ENCODE measurements at places on chromosomes 1 and 21.
A peak's percentile ranks its signal among the peaks of the same experiment; 100 is the strongest.

DNA sequence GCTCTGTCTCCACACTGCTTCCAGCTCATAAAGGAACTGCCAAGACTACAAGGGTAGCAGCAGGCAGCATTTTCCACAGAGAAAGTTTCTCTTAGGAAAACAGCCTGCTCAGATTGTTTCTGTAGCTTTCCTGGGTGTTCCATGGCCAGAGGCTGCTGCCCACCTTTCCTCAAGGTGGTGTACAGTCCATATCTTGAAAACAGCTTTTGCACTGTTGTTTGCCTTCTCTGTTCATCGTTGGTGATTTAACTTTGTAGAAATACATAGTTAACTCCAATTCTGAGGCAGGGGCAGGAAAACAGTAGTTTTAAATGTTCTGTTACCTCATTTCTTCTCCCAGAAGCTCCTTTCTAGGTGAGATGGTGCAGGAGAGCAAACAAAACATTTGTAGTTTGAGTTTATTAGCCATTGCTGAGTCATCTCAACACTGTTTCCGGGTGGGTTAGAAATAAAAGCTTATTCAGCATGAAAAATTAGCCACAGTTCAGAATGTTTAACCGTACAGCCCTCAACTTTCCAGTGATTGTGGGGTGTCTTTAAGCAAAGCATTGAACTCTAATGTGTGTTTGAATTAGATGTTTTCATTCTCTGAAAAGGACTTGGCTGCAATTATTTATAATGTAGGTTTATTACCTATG, 41.7 kb downstream of the DIP2A start:
- no peak for DNase-seq

- no peak for DNase-seq
These were observed 10.6 kb downstream of the URB1 start for GRCh38 chr21:32382108-32382644.

- no peak for DNase-seq
These were observed 25.0 kb downstream of the CAPN2 start for GRCh38 chr1:223737342-223737741.

GRCh38 chr1:224761245-224761644, 145.1 kb downstream of the CNIH3 start:
- no peak for DNase-seq

- no peak for DNase-seq
These were observed 77.2 kb downstream of the BCAR3 start for GRCh38 chr1:93604411-93604810.

DNA sequence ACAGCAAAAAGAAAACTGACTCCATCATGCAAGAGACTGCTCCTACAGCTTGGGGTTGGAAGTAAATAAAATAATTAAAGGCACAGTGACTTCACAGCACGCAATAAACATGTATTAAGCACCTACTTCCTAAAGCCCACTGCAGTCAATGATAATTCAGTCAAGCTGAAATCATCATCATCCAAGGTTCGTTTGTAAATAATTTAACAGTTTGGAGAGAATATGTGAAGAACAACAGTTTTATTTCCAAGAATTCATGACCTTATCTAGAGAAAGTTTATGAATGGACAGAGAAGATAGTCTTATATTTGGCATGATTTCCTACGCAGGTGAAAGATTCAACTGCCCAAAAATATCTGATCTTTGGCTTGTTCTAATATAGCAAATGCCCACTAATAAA, 86.8 kb downstream of the SMYD3 start:
- no peak for DNase-seq

GRCh38 chr1:175072099-175072951, 4.7 kb downstream of the TNN start:
- peak; percentile 3 for DNase-seq

DNA sequence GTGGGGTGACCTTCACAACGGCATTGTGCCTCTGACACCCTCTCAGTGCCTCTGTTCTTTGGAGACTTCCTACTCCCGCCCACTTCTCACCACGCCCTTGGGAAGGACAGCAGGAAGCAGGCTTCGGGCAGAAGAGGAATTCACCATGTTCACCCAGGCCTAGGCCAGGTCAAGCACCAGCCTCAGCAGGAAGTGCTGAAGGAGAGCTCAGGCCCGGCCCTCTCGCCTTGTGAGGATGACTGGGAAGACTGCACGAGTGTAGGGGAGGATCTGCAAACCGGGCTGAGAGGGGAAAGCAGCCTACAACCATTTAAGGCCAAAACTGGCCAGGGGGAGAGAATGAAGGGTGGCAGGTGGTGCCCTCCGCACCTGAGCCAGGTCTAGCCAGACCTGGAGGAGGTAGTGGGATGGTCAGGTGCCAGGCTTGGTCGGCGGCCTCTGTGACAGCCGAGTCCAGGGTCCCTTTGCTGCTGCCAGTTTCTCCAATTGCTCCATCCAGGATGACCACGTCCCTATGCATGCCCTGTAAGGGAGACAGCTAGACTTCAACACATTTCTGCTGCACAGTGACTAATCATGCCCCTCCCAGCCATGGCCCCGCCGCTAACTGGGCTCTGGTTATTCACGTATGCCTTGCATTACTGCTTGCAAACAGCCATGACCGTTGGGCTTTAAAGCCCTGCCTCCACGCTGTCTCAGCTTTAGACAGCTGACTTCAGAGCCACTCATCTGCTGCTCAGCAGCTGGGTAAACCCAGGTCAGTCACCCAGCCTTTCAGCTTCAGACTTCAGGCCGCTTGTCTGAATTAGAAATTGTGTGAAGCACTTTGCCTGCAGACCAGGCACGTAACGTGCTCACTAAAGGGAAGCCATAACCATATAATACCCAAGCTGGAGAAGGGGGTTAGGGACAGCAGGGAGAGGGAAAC, 8.9 kb downstream of the MRTO4 start:
- DNase-seq: no peak

- DNase-seq: no peak
These were observed 32.5 kb upstream of the DISC1 start for GRCh38 chr1:231594123-231594522.

DNA sequence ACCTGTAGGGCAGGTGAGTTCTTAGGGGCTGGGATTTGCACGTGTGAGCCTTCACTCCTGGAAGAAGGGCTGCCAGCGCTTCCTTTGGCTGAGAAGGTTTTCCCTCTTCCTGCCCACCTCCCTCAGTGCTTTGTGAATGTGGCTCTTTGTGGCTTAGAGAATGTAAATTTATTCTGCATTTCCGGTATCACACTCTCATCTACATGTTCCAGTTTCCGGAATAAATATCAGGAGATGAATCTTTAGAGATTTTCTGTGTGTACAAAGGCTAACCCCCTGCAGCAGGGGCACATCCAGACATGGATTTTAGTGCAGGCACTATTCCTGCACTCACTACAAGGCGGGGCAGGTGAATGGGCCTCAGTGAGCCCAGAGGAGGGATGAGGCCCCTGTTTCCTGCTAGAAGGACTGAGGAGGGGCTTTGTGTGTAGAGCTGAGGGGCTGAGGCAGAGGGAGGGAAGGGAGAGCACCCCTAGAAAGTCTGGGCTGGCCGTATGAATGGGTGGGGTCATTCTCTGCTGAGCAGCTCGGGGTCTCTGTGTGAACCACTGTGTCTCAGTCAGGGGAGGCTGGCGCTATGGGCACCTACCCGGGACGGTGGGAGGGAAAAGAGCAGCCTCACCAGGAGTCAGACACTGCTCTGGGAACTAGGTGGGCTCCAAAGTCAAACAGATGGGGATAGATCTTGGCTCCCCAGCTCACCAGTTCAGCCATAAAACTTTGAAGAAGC, 207.5 kb downstream of the MATN1 start:
- DNase-seq: no peak

- no peak for DNase-seq
These were observed 80.7 kb downstream of the SMYD2 start for GRCh38 chr1:214361636-214362035.

GRCh38 chr1:229114850-229115365, 156.0 kb upstream of the RAB4A start:
- DNase-seq: no peak

DNA sequence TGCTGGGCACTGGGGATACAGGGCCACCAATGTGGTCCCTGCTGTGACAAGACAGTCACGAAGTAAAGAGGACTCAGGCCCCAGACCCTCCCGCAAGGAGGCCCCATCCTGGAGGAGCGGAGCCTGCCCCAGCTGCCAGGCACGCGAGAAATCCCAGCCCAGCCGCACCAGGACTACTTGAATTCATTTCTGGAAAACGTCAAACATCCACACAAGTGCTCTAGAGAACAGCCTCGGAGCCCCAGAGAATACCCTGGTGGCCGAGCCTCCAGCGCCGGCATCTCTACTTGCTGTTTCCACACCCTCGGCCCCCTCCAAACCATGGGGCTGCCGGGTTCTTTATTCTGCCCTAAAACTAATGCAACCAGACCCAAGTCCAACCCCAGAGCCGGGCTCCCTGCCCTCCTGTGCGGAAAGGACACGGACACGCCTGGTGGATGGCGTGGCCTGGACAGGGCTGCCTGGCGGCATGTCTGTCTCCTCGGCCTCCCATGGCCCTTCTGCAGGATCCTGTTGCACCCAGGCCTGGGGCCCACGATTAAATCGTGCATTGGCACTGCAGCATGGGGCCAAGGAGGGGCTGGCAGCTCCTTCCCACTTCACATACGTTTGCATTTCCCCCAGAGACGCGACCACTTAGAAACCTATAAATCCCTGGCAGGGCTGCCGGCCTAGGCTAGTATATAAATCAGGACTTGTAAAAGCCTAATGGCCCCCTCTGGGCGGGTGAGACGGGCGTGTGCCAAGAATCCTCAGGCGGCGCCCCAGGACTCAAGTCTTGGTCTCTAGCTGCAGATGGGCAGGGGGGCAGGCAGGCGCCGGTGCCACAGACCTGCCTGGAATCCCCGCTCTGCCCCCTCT, 41.2 kb downstream of the DMRTB1 start:
- DNase-seq: no peak

GRCh38 chr1:193909406-193910082, 723.1 kb upstream of the B3GALT2 start:
- DNase-seq: no peak

DNA sequence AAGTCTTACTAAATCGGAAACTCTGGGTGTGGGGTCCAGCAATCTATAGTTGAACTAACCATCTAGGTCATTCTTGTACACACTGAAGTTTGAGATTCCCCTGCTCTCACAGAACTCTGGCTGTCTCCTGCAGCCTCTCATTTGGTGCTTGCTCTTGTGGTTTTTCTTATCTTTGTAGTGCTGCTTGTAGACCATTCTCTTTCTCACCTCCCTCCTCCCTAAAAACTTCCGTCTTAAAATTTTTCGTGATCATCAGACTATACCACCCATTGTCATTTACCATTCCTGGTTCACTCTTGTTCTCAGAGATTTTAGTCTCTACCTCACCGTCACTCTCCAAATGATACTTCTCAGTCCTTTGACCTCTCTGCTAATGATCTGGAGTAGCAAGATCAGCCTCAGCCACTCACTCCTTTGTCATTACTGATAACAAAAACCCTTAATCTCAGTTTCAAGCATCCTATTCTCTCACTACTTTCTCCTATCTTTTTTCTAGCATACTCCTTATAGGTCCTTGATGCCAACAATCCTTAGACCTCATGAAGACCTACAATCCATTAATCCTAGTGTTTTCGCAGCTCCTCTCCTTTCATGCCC, 13.0 kb upstream of the EPHX4 start:
- no peak for DNase-seq
